ENCODE measurements at places on chromosomes 4 and X. TPM values are rescaled to one million over a fixed set of nuclear protein-coding genes. Genes with fewer than 3 reads are reported as not detected.

The IL9R gene
- total RNA-seq: 31.4 TPM

DNA sequence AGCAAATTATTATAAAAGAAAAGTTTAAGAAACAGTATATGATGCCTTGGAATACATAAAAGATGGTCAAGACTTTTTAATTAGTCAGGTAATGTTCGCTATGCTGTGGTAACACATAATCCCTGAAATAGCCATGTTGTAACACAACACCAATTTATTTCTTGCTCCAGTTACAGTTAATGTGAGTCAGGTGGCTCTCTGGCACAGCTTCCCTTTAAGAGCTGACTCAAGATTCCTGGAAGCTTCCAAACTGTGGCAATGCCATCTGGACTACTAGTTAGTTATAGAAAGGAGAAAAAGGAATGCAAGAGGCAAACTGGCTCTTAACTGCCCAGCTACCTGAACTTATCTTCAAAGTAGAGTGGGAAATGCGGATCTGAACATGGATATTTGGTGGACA lies 210.5 kb downstream of the CHM start:
- no peak overlapping the region for H3K27ac ChIP-seq
- no peaks in the 10 kb centered on the region for H3K36me3 ChIP-seq
- no peaks in the 10 kb centered on the region for H3K4me1 ChIP-seq

The PNMA6F gene
- not detected for total RNA-seq

- peak; percentile 60 for DNase-seq
- H3K36me3 ChIP-seq: peaks cover 16% of the 10 kb centered on the region
- peak overlapping the region; percentile 76 for H3K4me3 ChIP-seq
- H3K4me1 ChIP-seq: peaks cover 18% of the 10 kb centered on the region
- H3K27me3 ChIP-seq: no peaks in the 10 kb centered on the region
These were observed 1.8 kb downstream of the ABCD1 start for GRCh38 chrX:153726286-153727122.

GRCh38 chr4:126725906-126726305 lies 906.9 kb upstream of the INTU start:
- no peaks in the 10 kb centered on the region for H3K36me3 ChIP-seq
- no peaks in the 10 kb centered on the region for H3K4me1 ChIP-seq
- no peak for DNase-seq
- H3K27ac ChIP-seq: no peak overlapping the region

- H3K4me3 ChIP-seq: peak overlapping the region; percentile 68
- H3K36me3 ChIP-seq: no peaks in the 10 kb centered on the region
- H3K27me3 ChIP-seq: peaks cover 70% of the 10 kb centered on the region
- DNase-seq: peak; percentile 55
- H3K27ac ChIP-seq: no peak overlapping the region
These were observed 2185.1 kb upstream of the TENM3 start for GRCh38 chr4:180057891-180058671.

GRCh38 chr4:25888781-25889180 lies 25.2 kb upstream of the SMIM20 start:
- H3K27ac ChIP-seq: no peak overlapping the region
- DNase-seq: no peak
- H3K4me3 ChIP-seq: no peak overlapping the region
- H3K27me3 ChIP-seq: peaks cover 2% of the 10 kb centered on the region
- H3K36me3 ChIP-seq: no peaks in the 10 kb centered on the region
- peaks cover 7% of the 10 kb centered on the region for H3K4me1 ChIP-seq

The RNF128 gene
- not detected for total RNA-seq

DNA sequence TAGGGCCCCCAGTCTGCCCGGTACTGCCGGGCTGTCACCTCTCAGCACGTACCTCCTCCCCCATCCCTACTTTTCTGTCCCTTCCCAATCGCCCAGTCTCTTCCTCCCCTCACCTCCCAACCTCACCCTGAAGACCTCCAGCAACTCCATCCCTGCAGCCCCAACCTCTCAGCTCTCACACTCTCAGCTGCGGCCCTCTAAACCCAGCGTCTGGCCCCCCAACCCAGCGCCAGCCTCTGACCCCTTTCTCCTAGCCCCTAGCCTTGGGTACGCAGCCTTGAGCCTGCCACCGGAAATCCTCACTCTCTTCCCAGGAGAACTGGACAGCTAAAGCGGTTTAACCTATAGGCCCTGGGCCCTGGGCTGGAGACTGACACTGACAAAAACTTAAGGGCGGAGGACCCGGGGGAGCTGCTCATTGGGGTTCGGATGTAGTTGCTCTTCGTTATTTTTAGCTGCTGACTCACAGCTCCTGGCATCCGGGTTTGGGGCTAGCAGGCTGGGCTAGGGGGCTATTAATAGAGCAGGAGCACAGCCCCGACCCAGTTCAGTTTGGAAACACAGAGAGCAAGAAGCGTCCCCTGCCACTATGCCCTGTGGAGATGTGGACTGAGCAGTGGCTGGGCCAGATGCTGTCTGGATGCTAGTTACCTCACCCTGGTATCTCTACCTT lies 9.6 kb upstream of the DLG3 start:
- no peaks in the 10 kb centered on the region for H3K36me3 ChIP-seq
- DNase-seq: no peak
- H3K4me1 ChIP-seq: peaks cover 22% of the 10 kb centered on the region
- peaks cover 10% of the 10 kb centered on the region for H3K27me3 ChIP-seq
- peak overlapping the region; percentile 89 for H3K4me3 ChIP-seq

DNA sequence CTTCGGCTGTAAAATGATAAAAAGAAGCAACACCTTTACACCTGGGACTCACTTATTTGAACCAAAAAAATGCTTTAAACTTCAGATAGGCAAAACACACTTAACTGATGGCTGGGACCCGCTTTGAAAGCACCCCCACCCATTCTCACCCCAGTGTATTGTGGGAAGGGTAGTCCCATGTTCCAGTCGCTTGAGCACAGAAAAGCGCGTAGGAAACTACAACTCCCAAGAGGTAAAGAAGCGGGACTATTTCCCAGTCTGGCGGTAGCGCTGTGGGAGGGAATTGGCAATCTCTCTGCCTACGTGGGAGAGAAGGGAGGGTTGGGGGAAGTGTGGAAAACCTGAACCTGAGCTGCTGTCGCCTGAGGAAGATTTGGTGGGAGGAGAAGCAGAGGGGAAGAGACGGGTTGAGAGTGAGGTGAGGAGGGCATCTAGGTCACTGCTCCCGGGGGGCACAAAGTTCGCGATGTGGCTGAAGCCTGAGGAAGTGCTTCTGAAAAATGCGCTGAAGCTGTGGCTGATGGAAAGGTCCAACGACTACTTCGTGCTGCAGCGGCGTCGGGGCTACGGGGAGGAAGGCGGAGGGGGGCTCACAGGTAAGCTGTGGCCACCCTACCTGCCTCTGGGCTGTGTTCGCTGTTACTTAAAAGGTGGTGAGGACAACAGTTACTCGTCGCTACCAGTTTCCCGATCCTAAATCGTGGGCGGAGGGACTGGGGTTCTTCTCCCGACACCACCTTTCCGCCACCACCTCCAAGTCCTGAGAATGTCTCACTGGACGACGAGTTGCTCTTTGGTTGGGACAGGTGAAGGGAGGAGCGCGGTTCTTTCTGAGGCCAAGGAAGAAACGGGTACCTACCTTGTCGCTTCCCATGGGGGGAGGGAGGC lies at the start of gene TBC1D8B:
Gene TBC1D8B, plus strand, starts transcription at position 286 of the 888 bp plus-strand sequence. Its CDS starts 181 bp downstream, at position 467.
- H3K4me3 ChIP-seq: peak within 1 kb of the TSS; percentile 92
- DNase-seq: peak; percentile 24
- H3K27ac ChIP-seq: peak within 1 kb of the TSS; percentile 54
- H3K4me1 ChIP-seq: peaks cover 4% of the 10 kb centered on the region

The CLNK gene
- total RNA-seq: not detected

- H3K27me3 ChIP-seq: no peaks in the 10 kb centered on the region
- H3K4me3 ChIP-seq: no peak overlapping the region
- H3K27ac ChIP-seq: no peak overlapping the region
- no peak for DNase-seq
These were observed 480.4 kb downstream of the ACTRT1 start for GRCh38 chrX:127571834-127572233.
